ENCODE measurements at places on chromosomes 13 and 19.

GRCh38 chr19:16449330-16449961, 22.3 kb downstream of the EPS15L1 start:
- DNase-seq = no peak

DNA sequence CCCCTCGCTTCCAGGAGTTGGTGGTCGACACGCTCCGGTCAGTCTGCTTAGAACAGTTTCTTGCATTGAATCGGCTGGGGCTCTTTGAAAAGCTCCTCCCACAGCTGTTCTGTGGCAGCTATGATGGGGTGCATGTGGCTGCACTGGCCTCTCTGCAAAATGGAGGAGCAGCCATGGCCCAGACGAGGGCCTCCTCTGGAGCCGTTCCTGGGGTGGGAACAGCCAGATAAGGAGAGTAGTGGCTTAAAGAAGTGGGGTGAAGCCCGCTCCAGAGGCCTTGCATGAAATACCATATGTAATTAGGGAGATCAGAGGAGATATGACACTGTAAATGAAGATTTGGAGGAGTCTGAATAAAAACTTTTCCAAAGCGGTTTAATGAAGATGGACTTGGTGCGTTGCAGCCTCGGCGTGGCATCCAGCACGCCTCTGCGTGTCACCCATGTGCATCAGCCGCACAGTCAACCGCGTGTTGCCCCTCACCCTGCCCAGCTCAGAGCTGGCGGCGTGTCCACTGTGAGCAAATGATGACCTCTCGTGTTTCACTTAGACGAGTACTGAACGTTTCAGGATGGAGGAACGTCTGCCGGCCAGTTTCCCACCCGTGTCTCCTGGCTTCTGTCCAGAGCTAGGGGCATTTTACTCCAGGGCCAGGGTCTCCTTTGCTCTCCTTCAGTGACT, 199.2 kb downstream of the TEX29 start:
- DNase-seq = no peak

DNA sequence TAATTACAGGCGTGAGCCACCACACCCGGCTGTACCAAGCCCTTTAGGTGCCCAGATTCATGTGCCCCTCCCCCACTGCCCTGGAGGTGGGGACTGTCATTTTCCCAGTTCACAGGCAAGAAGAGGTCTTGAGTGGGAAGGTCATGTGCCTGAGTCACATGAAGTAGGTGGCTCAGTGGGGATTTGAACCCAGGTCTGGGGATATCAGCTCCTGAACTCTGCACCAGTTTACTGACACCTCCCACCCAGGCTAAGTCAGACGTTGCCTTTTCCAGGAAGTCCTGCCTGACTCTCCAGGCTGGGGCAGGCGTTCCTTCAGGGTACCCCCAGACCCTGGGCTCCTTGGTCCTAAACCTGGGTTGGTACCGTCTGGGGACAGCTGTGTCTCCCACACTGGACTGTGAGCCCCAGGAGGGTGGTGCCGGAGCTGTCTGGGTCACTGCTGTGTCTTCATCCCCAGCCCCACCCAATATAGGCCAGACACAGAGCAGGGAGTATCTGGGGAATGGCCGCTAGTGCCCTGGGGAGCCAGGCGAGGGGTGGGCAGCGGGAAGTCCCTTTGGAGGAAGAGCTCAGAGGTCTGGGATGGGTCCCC, 8.6 kb downstream of the VASP start:
- no peak for DNase-seq

DNA sequence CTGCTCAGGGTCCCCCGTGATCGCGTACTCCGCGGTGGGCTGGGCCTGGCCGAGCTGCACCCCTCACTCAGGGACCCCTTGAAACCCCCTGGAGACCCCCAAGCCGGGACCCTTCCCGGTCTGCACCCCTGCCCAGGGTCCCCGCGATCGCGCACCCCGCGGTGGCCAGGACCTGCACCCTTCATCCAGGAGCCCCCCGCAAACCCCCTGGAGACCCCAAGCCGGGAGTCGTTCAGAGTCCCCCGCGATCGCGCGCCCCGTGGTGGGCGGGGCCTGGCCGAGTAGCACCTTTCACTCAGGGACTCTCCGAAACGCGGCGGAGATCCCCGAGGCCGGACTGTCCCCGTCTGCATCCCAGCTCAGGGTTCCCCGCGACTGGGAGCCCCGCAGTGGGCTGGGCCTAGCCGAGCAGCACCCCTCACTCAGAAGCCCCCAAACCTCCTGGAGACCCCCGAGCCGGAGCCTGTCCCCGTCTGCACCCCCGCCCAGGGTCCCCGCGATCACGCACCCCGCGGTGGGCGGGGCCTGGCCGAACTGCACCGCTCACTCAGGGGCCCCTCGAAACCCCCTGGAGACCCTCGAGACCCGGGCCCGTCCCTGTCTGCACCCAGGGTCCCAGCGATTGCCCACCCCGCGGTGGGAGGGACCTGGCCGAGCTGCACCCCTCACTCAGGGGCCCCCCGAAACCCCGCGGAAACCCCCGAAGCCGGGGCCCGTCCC, 748 bp downstream of the LMNB2 start:
- no peak for DNase-seq

DNA sequence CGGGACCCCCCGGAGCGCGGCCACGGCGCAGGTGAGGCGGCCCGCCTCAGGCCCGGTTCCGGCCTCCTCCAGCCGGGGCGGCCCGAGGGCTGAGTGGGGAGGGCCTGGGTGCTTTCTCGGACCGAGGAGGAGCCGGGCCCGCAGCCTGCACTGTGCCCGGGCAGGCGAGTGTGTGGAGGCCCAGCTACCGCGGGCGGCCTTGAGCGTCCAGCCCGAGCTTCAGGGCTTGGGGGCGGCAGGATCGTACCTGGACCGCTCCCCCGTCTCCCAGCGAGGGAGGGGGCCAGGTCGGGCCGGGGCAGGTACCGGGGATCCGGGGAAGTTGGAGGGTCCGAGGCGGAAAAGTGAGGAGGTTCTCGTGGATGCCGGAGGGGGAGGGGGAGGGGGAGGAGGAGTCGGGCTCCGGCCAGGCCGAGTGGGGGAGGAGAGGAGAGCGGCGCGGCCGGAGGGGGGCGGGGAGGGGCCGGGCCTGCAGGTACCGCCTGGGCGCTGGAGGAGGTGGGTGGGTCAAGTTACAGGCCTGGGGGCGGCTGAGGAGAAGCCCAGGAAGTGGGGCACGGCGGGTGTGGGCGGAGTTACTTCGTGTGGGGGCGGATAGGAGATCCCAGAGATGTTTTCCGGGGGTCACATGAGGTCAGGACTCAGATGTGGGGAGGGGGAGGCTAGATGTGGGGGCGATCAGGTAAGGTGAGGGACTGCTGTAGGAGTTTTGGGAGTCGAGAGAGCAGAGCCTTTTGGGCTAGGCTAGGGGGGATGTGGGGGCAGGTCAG, 545 bp downstream of the NACC1 start:
- peak; percentile 81 for DNase-seq

- DNase-seq = no peak
These were observed 310.7 kb downstream of the RFC3 start for GRCh38 chr13:34128661-34129060.

- DNase-seq = no peak
These were observed 6.3 kb upstream of the JUNB start for GRCh38 chr19:12784871-12785430.
